Stimulated activated CD8-positive, alpha-beta memory T cell treated with anti-CD3 and anti-CD28 coated beads, Interleukin-4, amount 100 ng/mL, for 4 hours (primary cell): ENCODE measurements at places on chromosomes 11 and 22.

- no peak for DNase-seq
These were observed 444.8 kb downstream of the SOX6 start for GRCh38 chr11:15911377-15912044.

- DNase-seq = no peak
These were observed 36.0 kb downstream of the NUP50 start for GRCh38 chr22:45199723-45200122.

DNA sequence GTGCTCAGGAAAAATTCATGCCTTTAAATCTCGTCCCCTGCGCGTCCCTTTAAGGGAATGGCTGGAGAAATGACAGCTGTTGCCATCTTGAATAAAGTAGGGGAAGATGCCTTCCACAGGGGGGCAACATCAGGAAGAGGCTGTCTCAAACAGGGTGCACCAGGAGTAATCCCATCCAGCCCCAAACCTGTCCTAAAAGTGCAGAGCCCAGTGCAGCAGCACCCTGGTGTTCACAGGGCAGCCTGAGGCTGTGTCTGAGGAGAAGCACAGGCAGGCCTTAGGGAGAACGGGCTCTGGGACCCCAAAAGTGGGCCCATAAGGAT is 10.8 kb upstream of the C11orf96 start:
- DNase-seq = no peak

GRCh38 chr11:112106070-112106469 is 19.4 kb downstream of the SDHD start:
- no peak for DNase-seq

DNA sequence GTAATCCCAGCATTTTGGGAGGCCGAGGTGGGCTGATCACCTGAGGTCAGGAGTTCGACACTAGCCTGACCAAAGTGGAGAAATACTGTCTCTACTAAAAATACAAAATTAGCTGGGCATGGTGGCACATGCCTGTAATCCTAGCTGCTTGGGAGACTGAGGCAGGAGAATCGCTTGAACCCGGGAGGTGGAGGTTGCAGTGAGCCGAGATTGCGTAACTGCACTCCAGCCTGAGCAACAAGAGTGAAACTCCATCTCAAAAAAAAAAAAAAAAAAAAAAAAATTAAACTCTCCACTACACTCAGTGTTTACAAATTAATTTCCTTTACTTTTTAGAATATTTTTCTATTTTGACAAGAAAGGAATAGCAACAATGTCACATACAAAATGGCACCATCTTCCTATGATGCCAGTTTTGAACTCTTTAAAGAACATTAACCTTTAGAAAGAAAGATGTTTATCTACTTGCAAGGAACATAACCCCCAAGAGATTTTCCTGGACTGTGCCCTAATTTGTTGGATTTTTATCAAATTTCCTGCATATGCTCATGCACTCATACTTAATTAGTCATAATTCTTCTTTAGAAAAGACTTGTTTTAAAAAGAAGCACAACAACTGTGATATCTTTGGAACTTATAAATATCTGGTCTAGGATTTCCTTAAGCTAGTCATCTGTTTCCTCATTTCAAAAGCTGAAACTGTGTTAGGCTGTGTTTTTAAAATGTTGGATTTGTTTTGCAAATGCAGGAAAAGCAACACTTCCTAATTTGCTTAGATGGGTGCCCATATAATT is 22.6 kb upstream of the HIPK3 start:
- no peak for DNase-seq

- DNase-seq = no peak
These were observed 51.1 kb downstream of the TIMP3 start for GRCh38 chr22:32852395-32853251.

DNA sequence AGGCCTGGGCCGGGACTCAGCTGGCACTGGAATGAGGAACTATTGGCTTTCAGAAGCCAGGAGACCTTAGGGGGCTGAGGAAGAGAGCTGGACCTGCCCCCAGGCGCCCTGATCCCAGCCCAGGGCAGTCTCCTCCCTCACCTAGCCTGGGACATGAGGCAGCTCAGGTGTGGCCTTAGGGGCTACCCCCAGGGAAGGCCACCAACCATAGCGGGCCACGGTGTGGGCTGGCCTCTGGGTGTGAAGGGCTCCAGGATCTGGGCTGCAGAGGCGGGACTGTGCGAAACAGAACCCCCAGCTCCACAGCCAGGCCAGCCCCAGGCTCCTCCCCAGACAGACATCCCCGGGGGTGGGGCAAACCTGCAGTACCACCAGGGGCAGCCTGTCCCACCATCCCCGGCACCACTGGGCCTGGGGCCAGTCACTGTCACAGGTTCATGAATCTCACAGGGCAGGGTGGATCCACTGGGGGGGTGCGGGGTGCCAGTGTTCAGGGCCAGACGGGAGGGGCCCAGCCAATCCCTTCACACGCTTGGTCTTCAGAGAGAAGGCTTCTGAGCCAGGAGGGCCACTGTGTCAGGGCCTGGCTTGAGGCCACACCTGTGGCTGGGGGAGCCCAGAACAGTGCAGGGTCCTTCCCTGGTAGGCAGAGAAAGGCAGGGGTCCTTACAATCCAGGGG is 3.5 kb downstream of the PLXNB2 start:
- DNase-seq = no peak

- no peak for DNase-seq
These were observed 6.8 kb upstream of the GGA1 start for GRCh38 chr22:37601540-37602442.

- no peak for DNase-seq
These were observed 5.6 kb downstream of the OR52R1 start for GRCh38 chr11:4798427-4799183.

DNA sequence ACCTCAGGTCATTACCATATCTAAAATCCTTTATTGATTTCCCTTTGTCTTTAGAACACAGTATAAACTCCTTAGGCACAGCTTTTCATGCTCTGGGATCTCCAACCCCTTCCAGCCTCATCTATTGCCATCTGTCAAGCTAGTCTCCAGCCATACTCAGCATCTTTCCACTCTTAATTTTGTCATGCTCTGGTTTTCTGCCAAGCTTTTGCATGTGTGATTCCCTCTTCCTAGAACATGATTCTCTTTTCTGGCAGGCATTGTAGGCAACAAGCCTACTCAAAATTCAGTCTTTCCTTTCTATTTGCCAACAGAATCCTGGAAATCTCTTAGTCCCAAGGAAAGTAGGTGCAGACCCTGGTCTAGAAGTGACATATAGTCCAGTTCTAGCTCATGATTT is 35.5 kb upstream of the SLC6A5 start:
- no peak for DNase-seq

GRCh38 chr11:110311783-110312579 is 15.6 kb upstream of the RDX start:
- no peak for DNase-seq

- no peak for DNase-seq
These were observed 2.8 kb downstream of the IGF2 start for GRCh38 chr11:2136209-2136951.
